ENCODE measurements at places on chromosomes 1 and 21.

DNA sequence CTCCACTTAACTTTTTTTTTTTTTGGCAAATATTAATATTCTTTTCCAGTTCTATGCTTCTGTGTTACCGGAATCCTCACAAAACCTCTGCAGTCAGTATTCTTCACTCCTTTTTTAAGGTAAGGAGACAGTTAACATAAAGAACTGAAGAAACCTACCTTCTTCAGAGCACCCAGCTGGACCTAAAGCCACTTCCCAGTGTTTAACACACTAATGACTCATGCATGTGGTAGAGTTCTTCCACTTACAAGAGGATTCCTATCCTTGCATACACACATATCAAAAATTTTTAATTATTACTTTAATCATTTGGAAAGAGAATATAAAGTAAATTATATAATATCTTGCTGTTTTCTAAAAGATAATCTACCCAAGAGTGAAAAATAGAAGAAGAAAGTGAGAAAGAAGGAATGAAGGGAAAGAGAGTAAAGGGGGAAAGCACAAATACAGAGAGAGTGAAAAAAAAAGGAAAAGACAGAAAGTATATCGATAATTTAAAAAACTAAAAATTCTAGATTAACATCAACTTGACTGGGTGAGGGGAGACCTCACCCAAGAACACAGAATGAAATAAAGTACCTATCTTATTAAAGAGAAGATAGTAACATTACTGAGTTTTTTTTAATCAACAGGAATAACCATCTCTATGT, 54.9 kb downstream of the ENAH start:
- no peak for DNase-seq

- DNase-seq = no peak
These were observed 21.8 kb downstream of the DIP2A start for GRCh38 chr21:46480466-46480865.

- DNase-seq = no peak
These were observed 16.0 kb upstream of the POU3F1 start for GRCh38 chr1:38062361-38063288.

DNA sequence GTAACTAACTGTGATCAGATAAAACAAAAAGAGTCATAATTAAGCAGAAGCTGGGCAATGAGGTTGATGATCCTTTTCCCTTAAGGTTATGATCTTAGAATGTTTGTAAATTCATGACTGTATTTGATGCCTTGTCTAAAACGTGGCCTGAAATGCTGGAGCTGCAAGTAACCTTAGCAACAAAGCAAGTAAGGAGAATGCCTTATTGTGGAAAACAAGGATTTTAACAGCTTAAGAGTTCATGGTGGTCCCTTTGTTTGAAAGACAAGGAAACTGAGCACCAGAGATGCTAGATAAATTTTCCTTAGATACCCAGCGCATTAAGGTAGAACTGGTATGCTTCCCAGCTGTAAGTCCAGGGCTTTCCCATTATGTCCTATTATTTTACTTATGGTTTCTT, 25.7 kb upstream of the XPR1 start:
- DNase-seq = no peak

DNA sequence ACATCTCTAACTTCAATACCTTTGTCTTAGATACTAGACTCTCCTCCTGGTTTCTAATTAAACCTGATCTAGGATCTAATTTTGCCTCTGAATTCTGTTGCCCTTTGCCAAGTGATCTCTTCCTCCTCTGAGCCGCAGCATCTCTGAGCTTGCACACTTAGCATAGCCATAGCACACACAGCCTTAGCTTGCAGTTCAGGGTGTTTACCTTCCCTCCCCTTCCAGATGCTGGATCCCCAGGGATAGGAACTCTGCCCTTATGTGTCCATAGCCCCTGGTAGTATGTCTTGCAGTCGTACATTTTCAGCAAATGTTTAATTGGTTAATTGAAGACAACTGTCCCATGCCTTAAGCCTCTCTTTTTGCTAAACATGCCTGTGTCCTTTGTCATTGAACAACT, 30.3 kb downstream of the SELL start:
- no peak for DNase-seq

- DNase-seq = no peak
These were observed 151.5 kb downstream of the FCRL5 start for GRCh38 chr1:157400766-157401165.

DNA sequence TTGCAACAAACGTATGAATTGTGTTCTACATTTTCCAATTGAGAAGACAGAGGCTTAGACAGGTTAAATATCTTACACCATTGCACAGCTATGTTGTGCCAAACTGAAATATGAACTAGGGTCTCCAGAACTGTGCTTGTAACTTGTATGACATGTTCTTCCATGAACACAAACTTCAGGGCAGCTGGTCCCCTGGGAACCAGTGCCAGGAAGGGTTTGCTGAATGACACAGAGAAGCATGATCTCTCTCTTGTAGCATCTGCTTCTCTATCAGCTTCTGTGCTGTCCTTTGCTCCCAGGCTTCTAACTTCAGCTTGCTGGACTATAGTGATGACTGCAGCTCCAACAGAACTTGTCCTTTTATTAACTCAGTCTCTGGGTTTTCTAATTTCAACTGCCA, 385.5 kb downstream of the SIPA1L2 start:
- no peak for DNase-seq

- no peak for DNase-seq
These were observed 51.1 kb upstream of the NTPCR start for GRCh38 chr1:232899268-232899667.

DNA sequence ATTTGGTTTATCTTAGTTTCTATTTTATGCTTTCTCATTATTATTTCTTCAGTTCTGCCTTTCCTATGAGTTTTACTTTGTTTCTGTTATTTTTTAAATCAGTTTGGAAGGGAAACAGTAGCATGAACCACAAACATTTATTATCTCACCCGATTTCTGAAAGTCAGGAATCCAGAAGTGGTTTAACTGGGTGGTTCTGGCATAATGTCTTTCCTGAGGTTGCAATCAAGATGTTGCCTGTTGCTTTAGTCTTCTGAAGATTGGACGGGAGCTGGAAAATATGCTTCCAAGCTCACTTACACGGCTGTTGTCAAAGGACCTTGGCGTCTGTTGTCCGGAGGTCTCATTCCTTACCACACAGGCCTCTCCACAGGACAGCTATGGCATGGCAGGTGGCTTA, 50.4 kb downstream of the SNRPE start:
- no peak for DNase-seq

DNA sequence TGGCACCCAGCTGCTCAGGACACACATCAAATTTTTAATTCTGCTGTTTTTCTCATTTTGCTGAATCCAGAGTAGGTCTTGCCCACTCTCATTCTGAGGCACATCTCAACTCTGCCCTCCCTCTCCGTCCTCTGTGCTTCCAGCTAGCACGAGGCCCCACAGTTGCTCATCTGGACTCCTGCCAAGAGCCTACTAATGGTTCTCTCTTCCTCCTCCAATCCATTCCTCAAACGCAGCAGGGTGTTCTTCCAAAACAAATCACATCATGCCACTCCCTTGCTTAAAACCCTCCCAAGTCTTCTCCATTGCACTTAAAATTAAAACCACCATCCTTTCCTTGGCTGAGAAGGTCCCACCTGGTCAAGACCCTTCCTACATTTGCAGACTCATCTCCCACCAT, 49.8 kb upstream of the SCAF4 start:
- no peak for DNase-seq

- no peak for DNase-seq
These were observed 42.2 kb upstream of the LYST start for GRCh38 chr1:235908742-235909520.

DNA sequence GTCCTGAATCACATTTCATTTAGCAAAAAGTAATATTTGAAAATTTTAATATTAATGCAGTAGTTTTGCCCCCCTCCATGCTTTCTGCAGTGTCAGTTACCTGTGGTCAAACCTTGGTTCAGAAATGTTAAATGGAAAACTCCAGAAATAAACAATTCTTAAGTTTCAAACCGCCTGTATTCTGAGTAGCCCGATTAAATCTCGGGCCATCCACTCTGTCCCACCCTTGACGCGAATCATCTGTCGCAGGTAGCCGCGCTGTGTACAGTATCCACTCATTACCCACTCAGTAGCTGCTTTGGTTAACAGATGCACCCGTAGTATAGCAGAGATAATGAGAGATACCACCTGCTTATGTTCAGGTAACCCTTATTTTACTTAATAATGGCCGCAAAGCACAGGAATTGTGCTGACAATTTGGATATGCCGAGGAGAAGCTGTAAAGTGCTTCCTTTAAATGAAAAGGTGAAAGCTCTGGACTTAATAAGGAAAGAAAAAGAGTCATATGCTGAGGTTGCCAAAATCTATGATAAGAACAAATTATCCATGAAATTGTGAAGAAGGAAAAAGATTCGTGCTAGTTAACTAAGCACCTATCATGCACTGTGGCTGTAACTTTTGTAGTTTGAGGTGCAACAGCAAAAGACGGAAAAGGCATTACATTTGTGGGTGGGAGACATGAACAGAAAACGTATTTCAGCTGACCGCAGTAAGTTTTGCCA, 889 bp upstream of the SCYL3 start:
- DNase-seq = no peak

GRCh38 chr1:195054217-195054687, 1554.0 kb downstream of the KCNT2 start:
- DNase-seq = no peak

DNA sequence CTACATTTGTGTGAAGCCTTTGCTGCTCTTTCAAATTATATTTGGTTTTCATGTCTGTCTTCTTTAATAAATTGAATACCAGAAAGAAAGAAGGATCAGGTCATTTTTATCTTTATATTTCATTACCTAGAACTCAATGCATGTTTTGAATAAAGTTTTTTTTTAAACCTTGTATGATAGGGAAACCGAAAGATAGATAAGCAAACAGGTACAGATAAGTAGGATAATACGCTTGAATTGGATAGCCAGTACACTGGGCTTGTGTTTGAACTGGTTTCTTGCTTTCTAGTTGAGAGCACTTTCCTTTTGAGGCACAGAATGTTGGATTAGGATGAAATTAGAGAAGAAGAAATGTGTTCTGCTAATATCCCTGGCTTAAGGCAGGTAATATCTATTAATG, 46.9 kb downstream of the PKN2 start:
- no peak for DNase-seq

GRCh38 chr21:42135386-42136052, 64.4 kb downstream of the UMODL1 start:
- no peak for DNase-seq

GRCh38 chr1:110674337-110675059, at the start of gene KCNA3:
KCNA3 (minus strand) TSS chr1:110674940; CDS start chr1:110674809, 131 bp downstream.
- peak; percentile 46 for DNase-seq

DNA sequence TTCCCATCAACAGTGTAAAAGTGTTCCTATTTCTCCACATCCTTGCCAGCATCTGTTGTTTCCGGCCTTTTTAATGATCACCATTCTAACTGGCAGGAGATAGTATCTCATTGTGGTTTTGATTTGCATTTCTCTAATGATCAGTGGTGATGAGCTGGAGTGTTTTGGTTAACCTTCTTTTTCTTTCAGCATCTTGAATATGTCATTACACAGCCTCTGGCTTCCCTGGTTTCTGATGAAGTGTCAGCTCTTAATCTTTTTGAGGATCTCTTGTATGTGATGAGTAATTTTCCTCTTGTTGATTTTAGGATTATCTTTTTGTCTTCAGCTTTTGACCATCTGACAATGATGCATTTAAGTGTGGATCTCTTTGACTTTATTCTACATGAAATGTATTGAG, 133.2 kb upstream of the GRIK3 start:
- DNase-seq = no peak

DNA sequence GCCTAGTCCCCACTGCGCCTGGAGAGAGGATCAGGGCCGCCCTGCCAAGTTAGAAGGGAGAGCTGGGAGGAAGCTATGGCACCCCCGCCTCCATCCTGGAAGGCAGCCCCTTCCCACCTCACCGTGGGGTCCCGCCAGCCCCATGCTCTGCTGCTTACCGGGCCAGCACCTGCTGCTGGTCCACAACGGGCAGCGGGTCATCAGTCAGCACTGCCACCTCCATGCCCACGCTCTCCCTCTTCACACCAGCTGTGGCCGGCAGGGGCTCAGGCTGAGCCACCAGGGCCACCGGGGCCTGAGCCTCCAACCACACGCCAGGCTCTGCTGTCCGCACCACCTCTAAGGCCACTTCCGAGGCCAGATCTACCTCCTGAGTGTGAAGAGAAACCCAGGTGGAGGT, 23.5 kb upstream of the DDOST start:
- no peak for DNase-seq

DNA sequence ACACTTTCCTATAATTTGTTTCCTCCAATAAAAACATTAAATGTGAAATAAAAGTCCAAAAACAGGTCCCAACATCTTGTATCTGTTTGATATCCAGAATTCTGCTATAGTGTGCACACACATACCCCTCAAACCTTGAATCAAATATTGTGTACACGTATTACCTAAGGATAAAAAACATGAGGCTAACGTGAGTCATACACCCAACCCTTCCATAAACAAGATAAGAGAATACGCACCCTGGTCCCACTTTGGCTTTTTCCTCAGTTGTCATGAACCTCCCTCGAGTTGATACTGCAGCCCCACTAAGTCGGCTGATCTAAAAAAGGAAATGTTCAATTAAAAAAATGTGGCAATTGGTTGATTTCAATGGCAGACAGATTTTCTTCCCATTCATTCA, 5.2 kb downstream of the KHDC4 start:
- DNase-seq = no peak

DNA sequence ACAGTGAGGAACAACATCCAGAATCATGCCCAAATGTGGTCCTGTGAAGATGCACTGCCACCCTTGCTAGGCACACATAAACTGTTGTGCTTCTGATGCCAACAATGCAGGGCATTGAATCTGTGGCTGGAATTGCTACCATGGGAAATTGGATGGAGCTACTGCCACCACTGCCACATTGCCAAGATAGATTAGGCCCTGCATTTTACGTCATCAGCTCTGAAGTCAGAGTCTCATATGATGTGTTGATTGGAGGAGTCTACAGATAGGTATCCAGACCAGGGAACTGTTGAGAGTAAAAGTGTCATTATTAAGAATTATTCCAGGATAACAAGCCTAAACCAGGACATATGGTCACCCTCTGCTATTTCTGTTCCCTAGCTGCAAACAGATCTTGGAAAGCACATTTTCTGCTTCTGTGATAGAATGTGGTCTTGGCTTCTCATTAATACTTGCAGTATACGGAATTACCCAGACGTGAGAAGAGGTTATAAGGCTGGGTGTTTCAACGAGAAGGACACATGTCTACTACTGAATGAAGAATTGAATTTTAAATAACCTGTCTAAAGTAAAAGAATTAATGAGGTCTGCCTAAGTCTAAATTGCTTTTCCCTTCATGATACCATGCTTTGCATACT, 106.6 kb downstream of the TNNI3K start:
- DNase-seq = no peak

GRCh38 chr1:9317591-9318417, 25.1 kb downstream of the SPSB1 start:
- no peak for DNase-seq

DNA sequence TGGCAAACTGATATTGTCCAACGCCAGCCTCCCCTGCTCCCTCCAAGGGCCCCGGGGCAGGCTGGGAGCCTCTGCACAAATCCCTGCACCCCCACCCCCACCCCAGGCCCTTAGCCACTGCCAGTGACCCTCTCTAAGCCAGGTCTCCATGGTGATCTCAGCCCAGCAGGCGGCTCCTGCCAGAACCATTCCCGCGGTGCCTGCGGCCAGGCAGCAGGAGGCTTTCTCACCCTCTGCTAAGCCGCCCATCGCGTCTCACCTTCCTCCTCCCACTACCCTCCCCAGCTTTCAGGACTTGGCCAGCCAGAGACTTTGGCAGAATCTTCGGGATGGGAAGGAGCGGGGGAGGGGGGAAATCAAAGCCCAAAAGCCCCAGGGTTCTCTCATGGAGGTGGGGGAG, 46.8 kb upstream of the WASF2 start:
- DNase-seq = no peak
